ENCODE measurements at places on chromosomes 11 and 22.

- no peak for DNase-seq
Measured at GRCh38 chr22:24095826-24096757, 85.0 kb downstream of the CABIN1 start.

DNA sequence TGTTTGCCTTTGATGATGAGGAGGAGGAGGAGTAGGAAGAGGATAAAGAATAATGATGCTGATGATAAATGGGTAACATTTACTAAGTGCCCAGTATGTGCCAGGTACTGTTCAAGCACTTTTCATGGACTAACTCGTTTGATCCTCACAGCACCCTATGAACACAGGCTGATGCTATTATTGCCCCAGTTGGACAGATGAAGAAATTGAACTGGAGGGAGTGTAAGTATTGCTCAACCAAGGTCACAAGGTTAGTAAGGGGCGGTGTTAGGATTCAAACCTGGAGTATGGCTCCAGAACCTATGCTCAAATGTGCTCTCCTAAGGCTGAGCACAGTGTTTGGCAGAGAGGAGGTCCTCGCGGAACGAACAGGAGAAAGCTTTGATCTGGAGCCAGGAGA is 78.6 kb downstream of the SYN3 start:
- DNase-seq, result no peak

DNA sequence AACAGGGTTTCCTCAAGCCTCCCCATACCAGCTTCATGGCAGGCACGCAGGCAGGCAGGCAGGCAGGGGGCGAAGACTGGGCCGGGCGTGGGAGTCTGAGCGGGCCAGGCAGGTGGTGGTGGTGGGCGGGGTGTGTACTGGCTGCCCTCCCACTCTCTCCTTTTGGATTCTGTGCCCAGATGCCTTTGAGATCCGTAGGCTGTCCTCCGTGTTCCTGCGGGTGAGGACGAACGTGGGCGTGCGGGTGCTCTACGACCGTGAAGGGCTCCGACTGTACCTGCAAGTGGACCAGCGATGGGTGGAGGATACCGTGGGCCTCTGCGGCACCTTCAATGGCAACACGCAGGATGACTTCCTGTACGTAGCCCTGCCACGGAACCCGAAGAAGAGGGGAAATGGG is 23.0 kb downstream of the OTOG start:
- no peak for DNase-seq

- no peak for DNase-seq
Measured at GRCh38 chr22:49810363-49811019, 17.2 kb downstream of the BRD1 start.

GRCh38 chr11:65132988-65133700 is 1.2 kb downstream of the SYVN1 start:
- peak; percentile 92 for DNase-seq

DNA sequence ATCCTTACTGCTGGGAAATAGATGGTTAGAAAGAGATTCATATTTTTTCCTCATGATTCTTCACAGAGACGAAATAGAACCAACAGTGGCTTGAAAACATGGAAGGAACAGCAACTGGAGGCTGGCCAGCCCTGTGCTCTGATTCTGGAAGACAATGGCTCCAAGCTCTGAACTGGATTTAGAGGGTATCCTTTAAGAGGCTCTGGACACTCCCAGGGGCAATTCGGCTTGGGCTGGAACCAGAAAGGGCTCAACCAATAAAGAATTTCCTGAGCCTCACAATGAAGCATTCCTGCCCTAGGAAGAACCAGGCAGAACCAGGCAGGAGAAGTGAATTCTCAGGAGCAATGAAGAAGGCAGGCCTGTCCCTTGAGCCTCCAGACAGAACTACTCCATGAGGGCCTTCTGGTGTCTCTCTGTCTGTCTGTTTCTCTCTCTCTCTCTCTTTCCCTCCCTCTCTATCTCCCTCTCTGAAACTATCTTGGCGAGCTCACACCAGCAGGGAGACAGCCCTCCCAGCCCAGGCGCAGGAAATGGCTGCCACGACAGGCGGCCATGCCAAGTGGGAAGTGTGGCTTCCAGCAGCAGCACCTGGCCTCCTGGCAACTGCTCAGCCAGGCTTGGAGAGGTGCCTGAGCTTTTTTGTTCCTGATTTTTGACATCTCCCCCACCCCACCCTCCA is 93.3 kb downstream of the RCN1 start:
- no peak for DNase-seq

DNA sequence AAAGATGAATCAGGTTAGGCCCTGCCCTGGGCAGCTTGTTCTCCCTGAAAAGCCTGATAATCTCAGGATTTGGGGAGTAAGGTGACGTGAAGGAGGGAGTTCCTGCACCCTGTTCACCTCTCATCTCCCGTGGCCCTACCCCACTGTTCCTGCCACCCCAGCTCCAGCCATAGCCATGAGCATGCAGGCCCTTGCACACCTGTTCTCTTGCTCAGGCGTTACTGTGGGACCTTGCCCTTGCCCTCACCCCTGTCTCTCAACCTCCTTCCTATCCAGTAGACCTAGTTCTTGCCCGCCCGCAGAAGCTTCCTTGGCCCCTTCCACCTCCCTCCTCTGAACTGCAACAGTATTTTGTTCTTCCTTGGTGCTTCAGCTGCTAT is 15.0 kb downstream of the TSKU start:
- no peak for DNase-seq

GRCh38 chr11:111259896-111260295 is 14.4 kb downstream of the POU2AF2 start:
- DNase-seq, result no peak

DNA sequence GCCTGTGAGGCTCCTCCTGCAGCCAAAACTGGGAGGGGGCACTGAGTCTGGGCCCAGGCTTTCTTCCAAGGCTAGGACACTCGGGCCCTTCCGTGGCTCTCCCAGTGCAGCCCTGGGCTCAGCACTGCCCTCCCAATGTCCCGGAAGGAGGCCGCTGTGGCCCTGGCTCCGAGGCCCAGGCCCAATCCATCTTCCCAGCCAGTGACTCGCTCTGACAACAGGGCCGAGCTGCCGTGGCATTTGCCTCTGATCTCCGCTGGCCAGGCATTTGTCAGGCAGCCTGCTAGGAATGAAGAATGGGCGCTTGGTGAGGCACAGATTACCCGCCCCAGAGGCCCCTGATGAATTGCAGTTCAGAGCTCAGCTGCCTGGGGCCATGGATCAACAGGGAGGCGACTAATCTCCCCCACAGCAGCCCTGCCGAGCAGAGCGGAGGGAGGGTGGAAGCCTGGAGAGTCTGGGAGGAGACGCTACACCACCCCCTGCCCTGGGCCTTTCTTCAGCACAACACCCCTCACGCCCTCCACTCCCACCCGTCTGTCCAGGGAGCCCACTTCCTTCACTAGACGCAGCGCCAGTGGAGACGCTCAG is 8.3 kb downstream of the FXYD2 start:
- no peak for DNase-seq

GRCh38 chr11:59551659-59552521 is 40.6 kb downstream of the OR4D9 start:
- DNase-seq, result peak; percentile 47

- no peak for DNase-seq
Measured at GRCh38 chr11:44946263-44946662, 4.4 kb downstream of the TP53I11 start.

- DNase-seq, result no peak
Measured at GRCh38 chr22:23850136-23850611, 7.5 kb upstream of the SLC2A11 start.

DNA sequence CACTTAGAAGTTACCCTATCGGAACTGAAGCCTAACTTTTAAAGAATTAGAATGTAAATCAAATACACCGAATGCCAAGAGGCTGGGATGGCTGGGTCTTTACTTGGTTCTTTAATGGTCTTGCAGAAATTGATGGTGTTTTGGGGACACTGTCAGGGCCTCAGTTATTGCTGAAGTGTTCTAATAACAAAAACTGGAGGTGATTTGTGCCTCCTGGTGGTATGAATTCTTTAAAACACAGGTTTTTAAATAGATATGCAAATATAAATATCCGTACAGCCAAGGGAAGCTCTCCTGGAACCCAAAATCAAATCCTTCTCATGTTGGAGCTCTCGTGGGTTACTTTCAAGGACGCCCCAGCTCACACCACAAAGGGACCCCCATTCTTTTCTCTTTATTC is 19.3 kb upstream of the TMPRSS5 start:
- no peak for DNase-seq

GRCh38 chr11:390175-390574 is 3.8 kb upstream of the PKP3 start:
- peak; percentile 72 for DNase-seq

DNA sequence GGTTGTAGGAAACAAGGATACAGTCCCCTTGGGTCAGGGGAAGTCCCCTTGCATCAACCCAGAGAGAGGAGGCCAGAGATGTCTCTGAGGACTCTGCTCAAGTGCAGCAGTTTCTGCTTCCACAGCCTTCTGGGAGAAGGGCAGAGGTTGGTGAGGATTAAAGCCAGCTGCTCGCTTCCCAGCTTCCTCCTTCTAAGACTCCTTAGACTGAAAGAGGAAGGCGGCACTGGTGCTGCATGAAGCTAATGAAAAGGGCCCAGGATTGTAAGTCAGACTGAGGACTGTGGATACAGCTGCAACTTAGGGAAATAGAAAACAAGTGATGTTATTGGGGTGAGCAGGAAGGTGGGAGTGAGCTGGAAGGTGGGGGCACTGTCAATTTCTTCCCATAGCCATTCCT is at the start of gene OR52K1:
OR52K1 (plus strand) TSS at position 202 of the 400 bp plus-strand sequence. CDS start 6,255 bp downstream, outside the sequence.
- DNase-seq, result no peak

DNA sequence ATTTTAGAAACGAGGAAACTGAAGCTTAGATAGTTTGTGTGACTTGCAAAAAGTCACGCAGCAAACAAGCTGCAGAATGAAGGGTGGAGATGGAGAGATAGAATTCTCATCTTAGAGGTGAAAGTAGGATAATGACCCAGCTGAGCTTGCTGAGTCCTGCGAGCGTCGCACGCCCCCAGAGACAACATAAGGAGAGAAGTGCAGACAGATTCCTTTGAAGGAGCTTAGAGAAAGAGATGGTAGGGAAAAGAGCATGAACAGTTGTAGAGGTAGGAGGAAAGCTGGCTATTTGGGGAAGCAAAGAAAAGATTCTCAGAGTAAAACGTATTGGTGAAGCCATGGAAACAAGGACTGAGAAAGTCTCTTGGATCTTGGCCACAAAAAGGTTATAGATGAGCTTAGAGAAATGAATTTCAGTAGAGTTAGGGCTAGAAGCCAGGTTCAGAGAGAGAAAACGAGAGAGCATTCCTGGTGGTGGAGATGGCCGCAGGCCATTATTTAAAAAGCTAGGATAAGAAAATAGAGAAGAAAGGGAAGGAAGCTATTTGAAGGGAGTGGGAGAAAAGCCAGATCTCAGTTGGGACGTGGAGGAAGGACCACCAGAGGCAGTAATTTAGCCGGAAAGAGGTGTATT is 44.8 kb downstream of the FAM83F start:
- DNase-seq, result no peak

DNA sequence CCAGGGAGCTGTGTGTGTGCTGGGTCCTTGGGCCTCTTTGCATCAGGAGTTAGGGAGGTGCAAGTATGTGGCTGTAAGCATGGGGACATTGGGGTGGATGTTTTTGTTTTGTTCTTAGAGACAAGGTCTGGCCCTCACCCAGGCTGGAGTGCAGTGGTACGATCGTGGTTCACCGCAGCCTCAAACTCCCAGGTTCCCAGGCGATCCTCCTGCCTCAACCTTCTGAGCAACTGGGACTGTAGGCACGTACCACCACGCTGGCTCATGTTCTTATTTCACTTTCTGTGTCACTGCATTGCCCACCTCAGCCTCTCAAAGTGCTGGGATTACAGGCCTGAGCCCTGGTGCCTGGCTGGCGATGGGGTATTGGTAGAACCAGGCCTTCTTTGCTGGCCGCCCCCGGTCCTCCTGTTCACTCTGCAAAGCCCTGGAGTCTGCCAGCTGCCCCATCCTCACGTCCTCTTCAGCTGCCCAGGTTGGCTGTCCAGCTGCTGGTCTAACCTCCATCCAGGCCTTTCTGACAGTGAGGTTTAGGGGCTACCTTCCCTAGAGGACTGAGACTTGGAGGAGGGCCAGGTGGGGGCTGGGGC is 851 bp upstream of the GRAMD4 start:
- no peak for DNase-seq

DNA sequence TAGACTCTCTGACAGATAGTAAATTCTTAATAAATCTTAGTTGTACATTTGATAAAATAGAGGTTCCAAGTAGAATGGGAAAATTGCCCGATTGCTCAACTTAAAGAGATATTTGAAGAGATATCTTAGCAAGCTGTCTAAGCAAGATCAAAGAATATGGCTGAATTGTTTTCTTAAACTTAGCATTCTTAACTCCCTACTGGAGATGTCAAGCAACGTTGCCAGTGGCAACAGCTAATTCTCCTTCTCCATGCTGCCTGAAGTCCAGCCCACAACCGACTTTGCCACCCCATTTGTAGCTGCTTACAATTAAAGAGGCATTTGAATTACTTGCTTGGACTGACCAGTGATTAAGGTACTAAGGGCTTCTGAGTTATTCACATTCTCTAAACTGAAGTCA is 94.4 kb downstream of the FAM181B start:
- no peak for DNase-seq

DNA sequence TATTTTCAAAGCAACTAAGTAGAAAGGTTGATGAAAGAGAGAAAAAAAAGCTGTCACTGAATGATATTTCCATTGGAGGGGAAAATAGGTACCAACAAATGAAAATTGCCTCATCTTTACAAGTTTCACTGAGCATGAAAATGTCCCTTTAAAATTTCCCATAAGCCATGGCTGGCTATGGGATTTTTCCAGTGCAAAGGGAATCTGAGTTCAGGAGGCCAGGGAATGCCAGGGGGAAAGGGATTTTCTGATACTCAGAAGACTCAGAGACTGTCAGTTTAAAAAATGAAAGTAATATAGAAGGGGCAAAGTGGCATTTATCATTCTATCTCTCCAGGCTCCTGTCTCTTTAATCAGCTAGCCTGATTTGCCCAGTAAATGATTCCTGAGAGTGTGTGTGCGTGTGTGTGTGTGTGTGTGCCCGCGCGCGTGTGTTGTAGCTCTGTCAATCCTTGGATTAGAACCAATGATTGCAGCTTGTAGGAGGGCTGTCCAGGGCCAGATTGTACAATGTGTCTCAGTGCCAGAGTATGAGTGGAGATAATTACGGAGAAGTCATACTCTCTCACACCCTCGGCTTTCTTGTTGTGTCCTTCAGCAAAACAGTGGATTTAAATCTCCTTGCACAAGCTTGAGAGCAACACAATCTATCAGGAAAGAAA is at the start of gene NTM:
NTM (plus strand) TSS at position 526 of the 662 bp plus-strand sequence.
- DNase-seq, result no peak

- DNase-seq, result no peak
Measured at GRCh38 chr11:209275-210121, 2.0 kb downstream of the RIC8A start.

GRCh38 chr11:93017821-93018690 is 48.6 kb downstream of the MTNR1B start:
- DNase-seq, result peak; percentile 43

Measured in T47D (cell line).